Activated T-cell treated with anti-CD3 and anti-CD28 coated beads, Interleukin-2, amount 50 U/mL, for 24 hours (primary cell): ENCODE measurements at places on chromosomes 11 and 22.
A peak's percentile ranks its signal among the peaks of the same experiment; 100 is the strongest.

DNA sequence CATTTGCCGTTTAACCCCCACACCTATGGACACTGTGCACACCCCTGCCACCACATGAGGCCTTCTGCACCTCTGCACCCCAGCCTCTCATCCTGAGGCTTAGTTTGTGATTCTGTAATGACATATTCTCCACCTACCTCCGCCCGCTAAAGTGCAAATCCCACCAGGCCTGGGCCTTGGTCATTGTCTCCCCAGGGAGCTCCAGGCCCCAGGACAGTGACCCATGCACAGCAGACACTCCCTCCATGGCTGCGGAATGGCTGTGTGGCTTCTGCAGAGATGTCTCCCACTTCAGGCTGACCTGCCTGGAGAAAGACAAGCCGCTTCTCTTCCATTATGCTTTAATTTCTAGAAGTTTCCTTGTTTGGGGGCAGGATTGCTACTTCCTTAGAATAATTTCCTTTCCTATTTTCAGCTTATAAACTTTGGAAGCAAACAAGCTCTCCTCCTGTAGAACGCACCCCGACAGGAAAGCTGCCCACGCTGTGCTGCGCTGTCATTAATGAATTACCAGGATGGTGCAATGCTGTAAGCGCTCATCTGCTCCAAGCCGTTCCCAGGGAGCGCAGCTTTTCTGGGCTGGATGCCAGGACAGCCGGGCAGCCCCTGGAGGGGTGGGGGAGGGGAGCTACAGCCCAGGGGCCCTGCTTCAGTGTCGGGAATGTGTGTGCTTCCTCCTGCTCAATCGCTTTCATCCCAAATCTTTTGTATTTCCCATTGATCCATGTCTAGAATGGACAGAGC lies 618.0 kb downstream of the BRD1 start:
- DNase-seq: no peak

GRCh38 chr11:65899356-65900124 lies 648 bp downstream of the FOSL1 start:
- DNase-seq: peak; percentile 87

DNA sequence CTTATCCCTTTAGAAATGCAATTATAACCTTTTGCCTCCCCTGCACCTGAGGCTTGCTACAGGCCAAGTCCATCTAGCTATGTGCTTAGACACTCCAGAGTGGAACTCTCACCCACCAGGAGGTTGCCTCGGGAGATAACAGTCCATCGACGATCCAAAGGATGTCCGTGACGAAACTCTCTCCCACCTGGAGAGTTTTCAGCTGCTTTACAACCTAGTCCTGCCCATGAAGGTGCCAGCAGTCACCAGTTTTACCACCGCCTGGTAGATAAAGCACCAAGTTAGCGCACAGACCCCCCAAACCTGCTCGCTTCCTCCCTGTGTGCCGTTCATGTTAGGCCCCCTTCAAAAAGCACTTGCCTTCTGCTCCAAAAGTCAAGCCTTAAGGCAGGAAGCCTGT lies 53.1 kb upstream of the SHISAL1 start:
- DNase-seq: no peak

- no peak for DNase-seq
Observed at GRCh38 chr11:12243486-12243885, 133.1 kb downstream of the MICAL2 start.

GRCh38 chr11:119993722-119994121 lies 144.2 kb downstream of the TRIM29 start:
- no peak for DNase-seq

DNA sequence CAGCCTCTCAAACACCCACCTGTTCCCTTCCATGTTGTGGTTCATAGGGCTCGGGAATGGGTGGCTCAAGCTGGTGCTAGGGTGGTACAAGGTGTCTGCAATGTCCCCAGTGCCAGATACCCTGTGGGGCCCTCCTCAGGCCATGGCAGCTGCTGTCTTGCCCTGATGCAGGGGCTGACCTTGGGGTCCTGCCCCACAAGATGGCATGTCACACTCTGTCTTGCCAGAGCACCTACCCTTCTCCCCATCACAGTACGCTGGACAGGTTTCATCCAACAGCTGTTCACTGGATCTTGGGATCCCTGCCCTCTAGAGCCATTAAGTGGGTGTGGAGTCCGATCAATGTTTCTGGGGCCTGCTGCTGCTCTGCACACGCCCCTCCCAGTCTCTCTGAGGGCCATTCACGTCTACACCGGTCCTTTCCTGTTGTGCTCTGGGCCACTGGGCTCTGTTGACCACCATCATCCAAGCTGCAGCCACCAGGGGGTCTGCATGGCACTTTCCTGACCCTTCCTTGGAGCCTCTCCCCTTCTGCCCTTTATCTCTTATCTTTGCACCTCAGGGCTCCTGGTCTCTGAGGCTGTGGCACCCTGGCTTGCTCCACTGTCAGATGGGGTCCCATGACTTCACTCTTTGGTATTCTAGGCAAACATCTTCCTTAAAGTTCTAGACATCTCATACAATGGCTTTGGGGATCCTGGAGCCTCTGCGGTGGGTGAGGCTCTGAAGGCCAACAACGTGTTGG lies 7.1 kb downstream of the LRRC74B start:
- no peak for DNase-seq

DNA sequence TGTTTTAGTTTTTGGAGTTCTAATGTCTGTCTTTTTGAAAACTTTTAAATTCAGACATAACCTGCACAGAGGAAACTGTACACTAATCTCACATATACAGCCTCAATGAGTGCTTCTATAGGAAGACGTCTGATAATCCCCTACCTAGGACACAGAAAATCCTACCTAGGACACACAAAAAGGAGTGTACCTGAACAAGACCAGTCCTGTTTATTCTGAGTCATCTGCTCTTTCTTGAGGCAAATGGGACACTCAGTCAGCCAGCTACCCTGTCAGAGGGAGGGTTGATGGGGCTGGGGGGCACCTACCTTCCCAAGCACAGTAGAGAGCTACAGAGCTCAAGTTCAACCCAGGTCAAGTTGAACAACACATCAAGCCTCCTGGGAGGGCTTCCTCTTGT lies 346.6 kb upstream of the NCAM1 start:
- DNase-seq: no peak

DNA sequence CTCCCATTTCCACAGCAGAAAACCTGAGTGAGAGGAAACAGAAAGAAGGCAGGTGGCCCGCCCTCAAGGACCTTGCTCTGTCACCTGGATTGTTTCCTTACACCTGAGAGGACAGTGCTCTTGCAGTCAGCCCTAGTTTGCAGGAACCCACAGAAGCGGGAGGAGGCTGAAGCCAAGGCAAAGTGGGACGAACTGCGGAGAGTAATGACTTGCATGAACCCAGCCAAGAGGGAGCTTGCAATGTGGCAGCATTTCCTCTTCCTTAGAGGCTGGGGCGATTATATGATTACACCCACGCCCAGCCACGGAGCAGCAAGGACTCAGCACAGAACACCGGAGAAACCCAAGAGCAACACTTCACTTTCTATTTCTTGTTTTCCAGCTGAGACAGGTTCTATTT lies 102.6 kb downstream of the SPON1 start:
- DNase-seq: no peak

DNA sequence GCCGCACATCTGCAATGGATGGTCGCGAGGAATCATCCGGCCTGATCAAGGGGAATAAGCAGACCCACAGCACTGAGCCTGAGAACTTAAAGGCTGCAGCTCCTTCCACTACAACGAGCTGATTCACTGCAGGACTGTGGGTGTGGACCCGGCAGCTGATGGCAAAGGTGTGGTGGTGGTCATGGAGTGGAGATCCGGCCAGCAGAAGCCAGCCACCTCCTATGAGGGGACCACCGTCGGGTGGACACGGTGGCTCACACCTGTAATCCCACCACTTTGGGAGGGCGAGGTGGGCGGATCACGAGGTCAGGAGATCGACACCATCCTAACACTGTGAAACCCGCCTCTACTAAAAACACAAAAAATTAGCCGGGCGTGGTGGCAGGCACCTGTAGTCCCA lies 66.4 kb downstream of the DGCR2 start:
- DNase-seq: peak; percentile 19

DNA sequence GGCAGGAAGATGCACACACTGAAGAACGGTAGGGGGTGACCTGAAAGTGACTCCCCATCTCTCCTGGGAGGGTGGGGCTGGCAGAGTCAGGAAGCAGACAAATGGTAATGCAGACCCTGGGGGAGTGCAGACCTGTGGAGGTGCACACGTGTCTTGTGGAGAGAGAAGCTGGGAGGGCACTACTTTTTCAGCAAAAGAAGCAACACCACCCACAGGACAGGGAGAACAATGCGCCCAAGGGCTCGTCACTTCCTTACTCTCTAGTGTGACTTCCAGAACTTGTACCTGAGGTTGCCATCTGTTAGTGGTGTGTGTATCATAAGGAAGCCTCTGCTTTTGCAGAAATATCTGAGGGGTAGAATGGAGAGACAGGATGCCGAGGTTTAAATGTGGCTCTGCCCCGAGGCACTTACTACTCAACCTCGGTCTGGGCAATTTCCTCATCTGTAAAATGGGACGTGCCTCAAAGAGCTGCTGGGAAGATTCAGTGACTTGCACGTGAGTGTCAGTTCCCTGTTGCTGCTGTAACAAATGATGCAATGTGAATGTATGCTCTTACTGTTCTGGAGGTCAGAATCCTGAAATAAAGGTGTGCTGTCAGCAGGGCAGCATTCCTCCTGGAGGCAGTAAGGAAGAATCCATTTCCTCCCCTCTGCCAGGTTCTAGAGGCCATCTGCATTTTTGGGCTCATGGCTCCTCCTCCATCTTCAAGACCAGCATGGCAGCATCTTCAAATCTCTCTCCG lies 323.4 kb downstream of the SHANK2 start:
- DNase-seq: no peak

- no peak for DNase-seq
Observed at GRCh38 chr22:49499433-49500075, 328.1 kb downstream of the BRD1 start.

DNA sequence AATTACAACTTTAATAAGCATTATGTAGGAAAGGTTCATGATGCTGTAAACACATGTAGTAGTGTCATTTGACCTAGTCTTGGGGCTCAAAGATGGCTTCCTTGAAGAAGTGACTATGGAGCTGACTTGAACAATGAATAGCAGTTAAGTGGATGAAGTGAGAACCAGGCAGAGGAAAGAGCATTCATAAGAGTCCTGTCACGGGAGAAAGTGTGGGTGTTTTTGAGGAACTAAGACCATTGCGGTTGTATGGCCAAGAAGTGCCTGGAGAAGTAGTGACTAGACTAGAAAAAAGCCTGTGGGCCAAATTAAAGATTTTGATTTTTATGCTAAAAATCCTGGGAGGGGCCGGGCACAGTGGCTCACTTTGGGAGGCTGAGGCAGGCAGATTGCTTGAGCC lies 7.2 kb upstream of the IL18BP start:
- no peak for DNase-seq

DNA sequence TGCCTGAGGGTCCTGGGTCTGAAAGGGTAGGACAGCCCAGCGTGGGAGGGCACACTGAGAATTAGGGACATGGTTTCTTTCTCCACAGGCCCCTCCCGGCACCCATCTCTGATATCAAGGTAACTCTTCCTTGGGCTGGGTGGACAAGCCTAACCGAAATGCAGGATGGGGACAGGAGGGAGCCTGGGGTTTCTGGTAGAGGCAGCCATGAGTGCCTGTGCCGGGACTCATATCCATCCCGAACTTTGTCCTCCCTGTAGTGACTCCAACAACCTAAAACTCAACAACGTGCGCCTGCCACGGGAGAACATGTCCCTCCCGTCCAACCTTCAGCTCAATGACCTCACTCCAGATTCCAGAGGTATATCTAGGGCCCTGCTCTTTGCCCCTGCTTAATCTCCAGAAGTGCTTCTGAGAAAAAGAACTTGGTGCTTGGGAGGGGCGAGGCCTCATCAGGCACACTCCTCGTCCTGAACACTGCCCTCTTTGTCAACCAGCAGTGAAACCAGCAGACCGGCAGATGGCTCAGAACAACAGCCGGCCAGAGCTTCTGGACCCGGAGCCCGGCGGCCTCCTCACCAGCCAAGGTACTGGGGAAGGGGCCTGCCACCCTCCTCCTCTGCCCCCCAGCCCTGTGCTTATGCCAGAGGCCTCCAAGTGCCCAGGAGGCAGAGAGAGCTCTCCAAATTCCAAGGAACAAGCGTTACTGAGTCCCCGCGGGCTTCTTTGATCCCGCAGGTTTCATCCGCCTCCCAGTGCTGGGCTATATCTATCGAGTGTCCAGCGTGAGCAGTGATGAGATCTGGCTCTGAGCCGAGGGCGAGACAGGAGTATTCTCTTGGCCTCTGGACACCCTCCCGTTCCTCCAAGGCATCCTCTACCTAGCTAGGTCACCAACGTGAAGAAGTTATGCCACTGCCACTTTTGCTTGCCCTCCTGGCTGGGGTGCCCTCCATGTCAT lies 3.1 kb downstream of the TMEM25 start:
- no peak for DNase-seq

DNA sequence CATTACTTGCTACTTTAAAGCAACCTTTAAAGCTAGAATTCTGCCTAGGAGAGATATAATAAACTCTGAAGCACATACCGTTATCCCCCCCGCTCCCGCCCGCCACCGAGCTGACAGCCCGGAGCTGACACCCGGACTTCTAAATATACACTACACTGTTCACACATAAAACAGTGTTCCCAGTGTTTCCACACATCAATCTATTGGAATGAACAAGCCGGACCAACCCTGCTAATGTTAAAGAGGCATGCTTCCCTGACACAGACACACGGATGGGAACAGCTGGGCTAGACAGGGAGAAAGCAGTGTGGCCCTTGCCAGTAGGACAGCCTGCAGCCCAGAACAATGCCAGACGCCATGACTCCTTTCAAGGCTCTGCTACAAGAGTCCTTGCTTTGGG lies 108.4 kb upstream of the CSNK2A3 start:
- no peak for DNase-seq
